ENCODE measurements at places on chromosomes 16 and 17.

- no peak for DNase-seq
These were observed 61.5 kb downstream of the MYO1D start for GRCh38 chr17:32815460-32815859.

DNA sequence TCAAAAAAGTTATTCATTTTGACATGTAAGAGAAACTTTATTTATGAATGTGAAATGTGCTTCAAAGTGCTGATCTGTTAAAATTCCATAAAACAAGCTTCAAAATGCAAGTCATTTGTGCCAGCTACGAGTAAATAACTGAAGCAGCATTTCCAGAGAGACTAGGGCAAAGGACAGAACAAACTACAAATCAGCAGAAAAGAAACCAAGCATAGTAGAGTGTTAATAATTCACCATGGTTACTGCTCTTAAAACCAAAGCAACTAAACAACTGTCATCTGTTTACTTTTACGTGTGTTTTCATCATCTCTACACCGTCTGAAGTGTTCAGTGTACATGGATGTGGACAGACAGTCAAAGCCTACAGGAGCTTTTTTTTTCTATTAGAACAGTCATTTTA is 1.6 kb upstream of the ASPA start:
- no peak for DNase-seq

GRCh38 chr17:46141645-46142044 is 51.6 kb downstream of the KANSL1 start:
- no peak for DNase-seq

DNA sequence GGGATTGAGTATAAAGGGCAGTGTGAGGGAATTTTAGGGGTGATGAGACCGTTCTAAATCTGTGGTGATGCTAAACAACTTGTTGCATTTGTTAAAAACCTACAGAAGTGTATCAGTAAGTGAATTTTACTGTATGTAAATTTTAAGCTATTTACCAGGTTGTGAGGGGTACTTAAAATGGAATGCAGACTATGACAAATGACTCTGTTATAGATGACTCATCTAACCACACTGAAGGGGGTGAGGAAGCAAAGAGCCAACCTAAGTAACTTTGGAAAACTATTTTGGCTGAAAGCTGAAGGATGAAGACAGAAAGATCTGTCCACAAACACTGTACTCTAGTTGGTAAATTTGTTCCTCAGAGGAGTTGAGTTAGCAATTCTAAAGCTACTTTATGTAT is 5.3 kb upstream of the MKS1 start:
- DNase-seq: no peak

- DNase-seq: no peak
These were observed 121.6 kb downstream of the SMG6 start for GRCh38 chr17:2181897-2182448.

DNA sequence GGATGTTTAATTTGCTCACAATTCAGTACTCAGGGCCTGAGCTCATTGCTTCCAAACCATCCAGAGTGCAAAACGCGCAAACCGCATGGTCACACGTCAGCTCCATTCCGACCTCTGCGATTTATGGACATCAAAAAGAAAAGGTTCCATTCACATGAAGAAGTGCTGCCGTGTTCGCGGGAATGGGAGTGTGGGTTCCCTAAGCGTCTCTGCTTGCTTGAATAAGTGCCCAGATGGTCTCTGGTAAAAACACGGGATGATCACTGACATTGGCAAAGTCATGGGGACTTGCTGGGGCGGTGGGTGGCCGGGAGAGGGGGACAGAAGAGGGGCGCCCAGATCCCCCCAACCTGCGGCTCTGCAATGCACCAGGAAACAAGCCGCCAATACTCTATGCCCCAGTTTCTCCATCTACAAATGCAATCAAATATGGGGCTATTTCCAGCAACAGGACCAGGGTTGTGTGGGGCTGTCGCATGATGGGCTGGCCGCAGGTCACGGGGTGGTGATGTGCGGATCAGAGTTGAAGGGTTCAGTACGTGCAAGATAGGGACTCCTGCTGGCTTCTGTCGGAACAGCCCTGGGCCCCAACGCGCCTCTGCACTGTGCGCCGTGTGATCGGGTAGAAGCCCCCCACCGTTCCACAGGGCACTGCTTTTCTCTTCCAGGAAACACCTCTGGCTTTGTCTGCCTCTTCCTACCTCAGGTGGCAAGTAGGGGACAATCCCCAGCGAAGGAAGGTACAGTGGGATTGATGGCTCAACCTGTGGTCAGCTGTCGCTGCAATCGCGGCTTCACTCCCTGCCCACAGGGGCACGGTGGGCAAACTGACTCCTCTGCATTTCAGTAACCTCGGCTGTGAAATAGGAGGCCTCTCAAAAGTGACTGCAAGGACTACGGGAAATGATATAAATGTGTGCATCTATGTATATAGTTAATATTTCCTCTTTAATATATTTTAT is 11.2 kb downstream of the FOXF1 start:
- no peak for DNase-seq

DNA sequence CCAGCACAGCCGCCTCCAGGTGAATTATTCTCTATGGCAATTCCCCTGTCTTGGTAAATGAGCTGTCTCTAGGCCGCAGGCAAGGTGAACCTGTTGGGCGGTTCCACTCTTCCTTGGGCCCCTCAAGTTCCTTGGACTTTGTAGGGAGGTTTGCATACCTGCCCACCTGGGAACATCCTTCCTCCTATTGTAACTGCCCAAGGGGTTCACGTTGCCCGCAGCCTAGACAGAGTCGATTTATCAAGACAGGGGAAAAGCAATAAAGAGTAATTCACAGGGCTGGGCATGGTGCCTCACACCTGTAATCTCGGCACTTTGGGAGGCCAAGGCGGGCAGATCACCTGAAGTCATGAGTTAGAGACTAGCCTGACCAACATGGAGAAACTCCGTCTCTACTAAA is 122.5 kb downstream of the KCNJ18 start:
- no peak for DNase-seq

DNA sequence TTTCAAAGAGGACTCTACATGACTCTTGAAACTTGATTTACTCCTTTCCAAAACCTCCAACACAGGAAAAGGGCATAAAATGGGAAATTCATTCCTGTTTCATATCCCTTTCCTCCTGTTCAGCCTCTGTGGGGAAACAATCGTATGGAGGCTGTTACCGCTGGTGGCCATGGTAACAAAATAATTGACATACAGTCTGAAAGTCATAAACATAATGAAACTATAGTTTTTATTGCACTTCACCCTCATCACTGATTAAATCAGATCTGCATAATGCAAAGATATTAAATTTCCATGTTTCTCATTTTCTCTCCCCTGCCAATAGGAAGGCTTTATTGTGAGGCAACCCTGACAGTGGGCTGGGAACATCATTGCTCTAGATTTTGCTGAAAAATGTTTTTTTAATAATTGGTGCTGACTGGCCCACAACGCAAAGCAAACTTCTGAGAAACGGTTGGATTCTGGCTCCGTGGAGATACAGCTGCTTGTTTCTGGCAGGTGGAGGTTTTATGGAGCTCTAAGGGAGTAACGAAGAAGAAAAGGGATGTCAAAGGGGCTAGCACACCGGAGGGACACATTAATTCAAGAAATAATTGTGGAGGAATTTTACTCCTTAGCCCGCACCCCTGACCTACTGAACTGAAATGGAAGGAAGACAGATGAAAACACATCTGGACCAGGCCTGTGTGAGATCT is 154.2 kb upstream of the SHISA6 start:
- DNase-seq: no peak

- DNase-seq: no peak
These were observed 11.2 kb downstream of the BCL7C start for GRCh38 chr16:30882429-30883310.

DNA sequence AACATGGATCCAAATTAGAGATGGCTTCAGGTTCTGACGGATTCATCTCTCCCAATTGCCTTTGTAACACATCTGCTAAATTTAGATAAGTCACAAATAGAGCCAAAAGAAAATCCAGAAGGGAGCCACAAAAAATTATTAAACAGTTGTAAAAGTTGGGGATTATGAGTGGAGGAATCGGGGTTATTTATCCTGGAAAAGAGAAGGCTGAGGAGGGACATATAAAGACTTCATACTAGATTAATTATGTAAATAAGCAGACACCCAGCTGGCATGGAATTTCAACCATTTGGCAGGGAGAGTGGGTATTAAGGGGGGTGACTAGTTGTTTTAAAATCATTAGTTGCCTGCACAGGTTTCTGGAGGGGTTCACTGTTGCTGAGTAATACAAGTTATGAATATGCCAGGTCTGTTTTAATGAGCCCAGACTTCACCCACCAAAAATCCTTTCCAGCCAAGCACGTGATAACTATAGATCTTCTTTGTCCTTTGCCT is 89.6 kb downstream of the CDH13 start:
- DNase-seq: no peak

- no peak for DNase-seq
These were observed 160.1 kb upstream of the CDC42EP4 start for GRCh38 chr17:73471924-73472323.

- no peak for DNase-seq
These were observed 14.3 kb upstream of the NAGLU start for GRCh38 chr17:42521666-42522262.

DNA sequence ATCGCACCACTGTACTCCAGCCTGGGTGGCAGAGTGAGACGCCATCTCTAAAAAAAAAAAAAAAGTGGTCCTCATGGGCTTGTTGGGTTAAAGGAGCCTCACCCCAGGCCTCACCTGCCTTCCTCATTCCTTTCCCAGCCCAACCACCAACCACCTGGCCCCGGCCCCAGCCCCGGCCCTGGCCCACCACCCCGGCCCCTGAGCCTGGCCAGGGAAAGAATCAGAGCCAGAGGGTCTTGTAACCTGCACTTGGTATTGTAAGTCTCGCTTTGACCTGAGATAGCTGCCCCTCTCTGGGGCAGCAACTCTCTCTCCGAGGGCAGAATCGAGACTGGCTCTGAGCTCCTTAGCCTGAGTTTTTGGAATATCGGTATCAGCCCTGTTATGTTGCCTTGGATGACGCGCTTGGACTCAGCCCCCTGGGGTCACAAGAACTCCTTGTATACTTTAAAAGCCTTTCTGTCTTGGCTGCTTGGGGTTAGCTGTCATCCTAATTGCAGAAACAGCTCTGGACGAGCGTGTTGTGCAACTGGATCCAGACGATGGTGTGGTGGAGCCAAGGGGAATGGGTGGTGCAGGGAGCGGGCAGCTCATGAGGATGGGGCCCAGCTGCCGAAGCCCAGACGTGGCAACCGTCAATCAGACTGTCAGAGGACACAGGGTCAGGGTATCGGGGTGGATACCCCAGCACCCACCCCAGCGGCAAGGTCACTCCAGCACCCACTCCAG is 14.6 kb downstream of the SMTNL2 start:
- no peak for DNase-seq

DNA sequence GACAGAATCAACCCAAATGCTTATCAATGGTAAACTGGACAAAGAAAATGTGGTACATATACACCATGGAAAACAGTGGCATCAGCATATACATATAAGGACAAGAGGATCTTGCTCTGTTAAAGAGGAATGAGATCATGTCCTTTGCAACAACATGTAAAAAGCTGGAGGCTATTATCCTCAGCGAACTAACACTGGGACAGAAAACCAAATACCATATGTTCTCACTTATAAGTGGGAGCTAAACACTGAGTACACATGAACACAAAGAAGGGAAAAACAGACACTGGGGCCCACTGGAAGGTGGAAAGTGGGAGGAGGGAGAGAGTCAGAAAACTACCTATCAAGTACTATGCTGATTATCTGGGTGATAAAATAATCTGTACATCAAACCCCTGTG is 447.3 kb upstream of the MAF start:
- DNase-seq: no peak

- DNase-seq: no peak
These were observed 52.1 kb upstream of the MYOCD start for GRCh38 chr17:12613566-12613965.

DNA sequence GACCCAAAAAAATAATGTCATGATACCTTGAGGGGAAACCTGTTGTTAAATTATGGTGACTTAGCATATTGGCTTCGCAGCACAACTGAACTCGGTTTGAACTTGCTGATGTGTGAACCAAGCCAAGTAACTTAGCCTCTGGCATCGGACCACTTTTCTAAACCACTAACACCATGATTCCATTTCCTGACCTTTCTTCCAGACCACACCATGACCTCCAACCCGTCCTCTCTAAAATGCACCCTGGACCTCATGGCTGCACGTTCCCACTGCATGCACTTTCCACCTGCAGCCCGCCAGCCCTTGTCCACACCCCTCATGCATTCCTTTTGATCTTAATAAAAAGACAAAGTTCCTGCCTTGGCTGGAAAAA is 29.3 kb downstream of the DYNLRB2 start:
- DNase-seq: no peak

- no peak for DNase-seq
These were observed 229.2 kb downstream of the STX8 start for GRCh38 chr17:9346296-9346926.

GRCh38 chr17:51860954-51861561 is 297.5 kb downstream of the CA10 start:
- DNase-seq: no peak

- DNase-seq: no peak
These were observed 24.1 kb upstream of the CDYL2 start for GRCh38 chr16:80828495-80828894.

DNA sequence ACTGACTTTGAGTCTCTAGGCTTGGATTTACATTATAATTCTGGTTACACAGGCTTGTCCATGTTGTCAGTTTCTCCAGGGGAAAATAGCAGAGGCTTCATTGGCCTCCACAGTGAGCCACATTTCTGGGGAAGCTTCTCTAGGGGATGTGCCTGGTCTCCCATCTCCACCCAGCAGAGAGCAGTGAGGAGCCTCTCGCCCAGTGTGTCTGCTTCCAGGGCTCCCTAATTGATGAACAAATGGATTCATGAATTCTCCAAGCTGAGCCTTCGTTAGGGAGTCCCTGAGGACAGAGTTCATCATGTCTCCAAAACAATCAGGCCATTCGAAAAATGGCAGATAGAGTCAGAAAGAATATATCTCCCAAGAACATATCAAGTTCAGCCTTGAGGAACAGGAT is 162.4 kb upstream of the TOX3 start:
- no peak for DNase-seq

DNA sequence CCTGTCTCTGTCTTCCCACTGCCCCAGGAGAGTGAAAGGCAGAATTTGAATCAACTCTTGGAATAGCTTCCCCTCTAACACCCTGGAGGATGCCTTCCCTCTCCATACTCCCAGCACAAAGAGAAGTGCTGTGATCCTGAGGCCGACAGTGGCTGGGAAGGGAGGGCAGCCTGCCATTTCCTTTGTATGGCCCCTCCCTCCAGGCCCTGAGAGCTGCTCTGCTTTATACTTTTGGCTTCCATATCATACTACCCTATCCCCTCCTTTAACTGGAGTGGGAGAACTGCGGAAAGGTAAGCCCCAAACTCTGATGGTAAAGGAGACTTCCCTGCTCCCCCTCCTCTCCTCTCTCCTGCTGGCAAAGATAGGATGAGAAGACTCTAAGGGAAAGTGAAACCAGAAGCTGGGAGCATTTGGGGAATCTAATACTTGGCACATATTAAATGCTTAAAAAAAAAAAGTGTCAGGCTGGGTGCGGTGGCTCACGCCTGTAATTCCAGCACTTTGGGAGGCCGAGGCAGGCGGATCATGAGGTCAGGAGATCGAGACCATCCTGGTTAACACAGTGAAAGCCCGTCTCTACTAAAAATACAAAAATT is 4.1 kb upstream of the MED24 start:
- no peak for DNase-seq

DNA sequence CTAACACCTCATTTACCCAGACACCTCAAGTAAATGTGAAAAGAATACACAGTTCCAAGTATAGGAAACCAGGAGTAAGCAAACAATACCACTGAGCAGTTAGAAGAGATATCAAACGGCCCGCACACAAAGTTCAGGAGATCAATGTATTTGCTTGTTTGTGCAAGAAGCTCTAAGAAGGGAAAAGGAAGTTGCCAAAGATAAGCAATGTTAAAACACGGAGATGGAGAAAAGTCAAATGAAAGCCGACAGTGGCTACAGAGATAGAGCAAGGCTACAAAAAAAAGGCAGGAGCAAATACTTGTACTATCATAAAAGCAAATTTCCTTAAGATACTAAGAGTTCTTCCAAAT is 29.5 kb downstream of the PSME3IP1 start:
- DNase-seq: no peak

Measured in CD4-positive, alpha-beta T cell (primary cell).